ENCODE measurements at places on chromosomes 4 and X.
A peak's percentile ranks its signal among the peaks of the same experiment; 100 is the strongest.

DNA sequence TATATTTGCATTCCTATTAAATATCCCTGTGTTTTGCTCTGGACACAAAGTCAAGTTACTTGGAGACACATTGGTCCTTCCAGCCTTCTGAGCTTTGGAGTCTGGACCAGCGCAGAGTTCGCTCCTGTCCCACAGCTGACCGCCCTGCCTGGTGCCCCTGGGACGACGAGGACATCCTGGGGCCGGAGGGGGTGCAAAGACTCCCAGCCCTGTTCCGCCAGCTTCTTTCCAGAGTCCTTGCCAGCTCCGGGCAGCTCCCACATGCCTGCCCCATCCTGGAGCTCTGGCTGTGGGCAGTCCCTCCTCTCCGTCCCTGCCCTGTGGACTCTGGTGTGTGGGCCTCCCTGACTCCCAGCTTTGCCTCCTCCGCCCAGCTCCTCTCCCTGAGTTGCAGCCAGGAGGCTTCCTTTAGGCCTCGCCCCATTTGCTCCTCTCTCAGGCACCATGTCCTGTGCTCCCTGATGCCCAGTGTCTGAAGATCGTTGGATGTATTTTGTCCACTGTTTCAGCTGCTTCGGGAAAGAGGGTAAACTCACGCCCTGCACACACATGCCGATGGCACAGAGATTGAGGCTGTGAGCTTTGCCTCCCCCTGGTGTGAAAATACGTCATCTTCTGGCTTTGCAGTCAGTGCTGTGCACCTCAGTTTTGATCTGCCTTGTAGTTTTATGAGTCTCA lies 4.9 kb upstream of the PCGF3 start:
- DNase-seq: no peak

GRCh38 chr4:24265989-24266388 lies 318.4 kb downstream of the DHX15 start:
- DNase-seq: no peak

GRCh38 chr4:36024901-36025660 lies 219.2 kb downstream of the ARAP2 start:
- no peak for DNase-seq

GRCh38 chr4:78625073-78625472 lies 73.5 kb downstream of the ANXA3 start:
- DNase-seq: no peak

- no peak for DNase-seq
These were observed 216.6 kb downstream of the SHROOM3 start for GRCh38 chr4:76651616-76652015.

DNA sequence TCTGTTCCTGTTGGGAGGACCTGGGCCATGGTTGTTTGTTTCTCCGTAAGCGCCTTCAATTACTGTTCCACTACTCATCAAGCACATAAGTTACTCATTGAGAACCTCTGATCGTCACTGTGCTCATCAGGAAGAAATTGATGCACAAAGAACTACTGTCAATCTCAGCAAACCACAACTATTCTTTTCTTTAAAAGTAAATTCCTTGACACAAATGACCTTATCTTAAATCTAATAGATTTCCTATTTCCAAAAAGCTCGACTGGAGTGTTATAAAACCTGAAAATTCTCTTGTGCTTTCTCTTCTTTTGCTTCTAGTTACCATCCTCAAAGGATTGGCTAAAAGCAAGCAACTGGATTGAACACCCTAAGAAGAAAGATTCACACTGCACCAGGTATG lies at the start of gene MUC7:
TSS of gene MUC7 (plus strand) at position 301 of the 400 bp plus-strand sequence. CDS start 1,825 bp downstream, outside the sequence.
- DNase-seq: no peak

GRCh38 chr4:99960648-99961047 lies 10.6 kb upstream of the H2AZ1 start:
- DNase-seq: no peak

DNA sequence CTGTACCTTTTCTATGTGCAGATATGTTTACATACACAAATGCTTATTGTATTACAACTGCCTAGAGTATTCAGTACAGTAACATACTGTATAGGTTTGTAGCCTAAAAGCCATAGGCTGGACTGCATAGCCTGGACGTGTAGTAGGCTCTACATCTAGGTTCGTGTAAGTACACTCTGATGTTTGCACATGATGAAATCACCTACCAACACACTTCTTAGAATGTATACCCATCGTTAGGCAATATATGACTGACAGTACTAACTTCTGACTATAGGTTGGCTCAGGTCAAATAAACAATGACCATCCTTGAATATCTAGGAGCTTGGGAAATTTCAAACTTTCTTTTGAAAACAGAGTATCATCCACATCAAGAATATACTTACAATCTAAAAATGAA lies 139.0 kb downstream of the CORIN start:
- DNase-seq: no peak

DNA sequence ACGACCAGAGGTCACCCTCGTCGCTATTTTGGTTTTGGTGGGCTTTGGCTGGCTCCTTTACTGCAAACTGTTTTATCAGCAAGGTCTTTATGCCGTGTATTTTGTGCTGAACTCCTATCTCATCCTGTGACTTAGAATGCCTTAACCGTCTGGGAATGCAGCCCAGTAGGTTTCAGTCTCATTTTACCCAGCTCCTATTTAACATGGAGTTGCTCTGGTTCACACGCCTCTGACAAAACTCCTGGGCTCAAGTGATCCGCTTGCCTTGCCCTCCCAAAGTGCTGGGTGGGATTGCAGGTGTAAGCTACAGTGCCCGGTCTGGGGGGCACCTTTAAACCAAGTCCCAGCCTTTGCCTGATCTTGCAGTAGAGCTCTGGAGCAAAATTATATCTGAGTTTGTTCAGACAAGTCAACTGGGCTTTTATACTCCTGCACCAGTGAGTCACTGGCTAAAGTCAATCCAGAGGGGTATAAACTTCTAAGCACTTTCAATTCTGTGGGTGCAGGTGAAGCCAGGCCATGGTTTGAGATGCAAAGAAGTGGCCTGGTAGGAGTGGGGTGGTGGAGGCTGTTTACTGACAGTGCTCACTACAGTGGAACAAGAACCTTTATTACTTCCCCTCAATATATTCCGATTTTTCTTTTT lies 50.2 kb downstream of the MGST2 start:
- no peak for DNase-seq

GRCh38 chrX:100650841-100651240 lies 6.8 kb downstream of the SRPX2 start:
- DNase-seq: no peak

DNA sequence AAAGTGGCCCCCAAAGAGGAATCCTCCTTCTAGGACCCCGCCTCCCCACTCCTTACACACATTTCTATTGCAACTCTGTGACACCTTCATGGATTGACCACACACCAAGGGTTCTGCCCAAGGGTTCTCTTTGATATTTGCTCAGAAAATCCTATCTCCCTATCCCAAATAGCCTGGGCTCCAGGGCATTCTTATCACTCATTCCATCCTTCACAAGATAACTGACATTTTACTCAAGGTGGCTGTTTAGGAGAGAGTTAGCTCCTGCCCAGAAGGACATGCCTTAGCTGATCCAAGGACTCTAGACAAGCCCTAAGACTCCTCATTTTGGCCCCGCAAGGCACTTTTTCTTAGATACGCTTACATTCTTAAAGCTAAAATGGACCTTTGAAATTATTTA lies 47.4 kb downstream of the ATXN3L start:
- DNase-seq: no peak

DNA sequence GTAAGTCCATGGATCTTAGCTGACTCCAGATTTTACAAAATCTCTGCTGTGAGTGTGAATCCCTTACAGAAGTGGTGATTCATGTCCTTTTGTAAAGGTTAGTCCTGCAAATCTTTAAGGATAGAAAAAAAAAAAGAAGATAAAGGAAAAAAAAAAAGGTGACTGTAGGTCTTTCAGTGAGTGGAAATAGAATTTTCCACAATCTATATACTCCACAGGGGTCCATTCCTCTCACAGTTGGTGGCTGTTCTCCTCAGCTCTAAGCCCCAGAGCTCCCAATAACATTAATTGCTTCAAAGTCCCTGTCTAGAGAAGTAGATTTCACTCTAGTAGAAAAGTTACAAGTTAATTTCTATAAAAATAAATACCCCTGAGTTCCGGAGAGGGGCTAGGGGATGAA lies 189.1 kb downstream of the NDST4 start:
- DNase-seq: no peak

GRCh38 chr4:152394791-152395190 lies 141.1 kb downstream of the FBXW7 start:
- DNase-seq: no peak

DNA sequence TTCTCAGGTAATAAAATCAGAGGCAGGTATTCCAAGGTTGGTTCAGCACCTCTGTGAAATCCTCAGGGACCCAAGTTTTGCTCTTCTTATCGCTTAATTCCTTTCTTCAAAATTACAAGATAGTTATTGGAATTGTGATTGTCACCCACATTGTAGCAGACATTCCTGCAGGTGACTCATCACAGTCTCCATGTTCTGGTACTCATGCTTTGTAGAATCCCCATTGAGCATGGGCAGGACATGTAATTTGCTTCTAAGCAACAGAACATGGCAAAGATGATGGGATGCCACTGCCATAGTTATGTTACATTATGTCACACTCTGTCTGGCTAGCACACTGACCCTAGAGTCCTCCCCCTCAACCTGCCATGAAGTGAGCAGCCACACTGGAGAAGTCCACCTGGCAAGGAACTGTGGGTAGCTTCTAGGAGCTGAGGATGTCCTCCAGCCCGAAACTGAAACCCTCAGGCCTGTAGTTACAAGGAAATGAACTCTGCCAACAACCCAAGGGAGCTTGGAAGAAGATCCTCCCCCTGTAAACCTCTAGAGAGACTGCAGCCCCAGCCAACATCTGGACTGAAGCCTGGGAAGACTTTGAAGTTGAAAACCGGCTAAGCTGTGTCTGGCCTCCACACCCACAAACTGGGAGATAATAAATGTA lies 58.3 kb upstream of the GUCY1A1 start:
- no peak for DNase-seq

DNA sequence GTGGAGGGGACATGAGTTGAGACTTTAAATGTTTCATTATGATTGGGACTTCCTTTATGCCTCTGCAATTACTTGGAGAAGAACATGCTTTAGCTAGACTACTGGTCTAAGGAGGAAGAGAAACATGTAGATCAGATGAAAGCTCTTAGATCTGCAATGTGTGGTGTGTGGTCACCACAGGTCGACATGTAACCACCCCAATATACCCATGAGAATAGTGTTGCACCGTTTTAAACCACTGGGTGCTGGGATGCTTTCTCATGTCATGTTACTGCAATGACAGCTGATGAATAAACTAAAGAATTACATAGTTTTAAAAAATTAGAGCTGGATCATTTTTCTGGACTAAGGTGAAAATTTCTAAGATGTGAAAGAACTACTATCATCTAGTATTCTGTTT lies 1039.7 kb downstream of the RAPGEF2 start:
- DNase-seq: no peak

- no peak for DNase-seq
These were observed 115.6 kb upstream of the NALF2 start for GRCh38 chrX:69388526-69388925.

DNA sequence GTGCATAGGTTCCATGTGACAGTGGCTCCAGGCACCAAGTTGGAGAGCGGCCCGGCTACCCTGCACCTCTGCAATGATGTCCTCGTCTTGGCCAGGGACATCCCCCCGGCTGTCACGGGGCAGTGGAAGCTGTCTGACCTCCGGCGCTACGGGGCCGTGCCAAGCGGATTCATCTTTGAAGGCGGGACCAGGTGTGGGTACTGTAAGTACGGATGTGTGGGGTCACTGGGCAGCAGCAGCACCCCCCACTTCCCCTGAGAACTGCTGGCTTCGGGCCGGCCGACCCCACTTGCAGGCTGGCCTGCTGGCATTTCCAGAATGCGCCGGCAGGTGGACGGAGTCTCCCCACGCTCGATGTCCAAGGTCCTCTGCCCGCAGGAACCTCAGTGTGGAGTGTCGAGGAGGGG lies 13.2 kb downstream of the DOK7 start:
- no peak for DNase-seq

DNA sequence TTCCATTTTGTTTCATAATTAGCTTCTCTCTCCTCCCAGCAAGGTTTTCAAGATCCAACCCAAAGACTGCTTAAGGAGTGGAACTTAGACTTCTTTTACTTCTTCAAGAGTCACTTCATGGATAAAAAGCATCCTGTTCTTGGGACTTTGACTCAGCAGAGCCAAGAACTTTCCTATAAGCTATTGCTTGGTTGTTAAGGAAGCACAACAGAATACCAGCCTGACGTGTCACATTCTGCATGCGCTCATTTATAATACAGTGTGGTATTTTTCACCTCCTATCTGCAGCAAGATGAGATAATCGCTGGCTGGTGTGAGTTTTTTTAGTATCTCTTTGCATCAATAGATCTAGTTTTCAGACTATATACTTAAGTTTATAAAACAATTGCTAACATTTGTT lies 152.1 kb downstream of the PALLD start:
- DNase-seq: no peak

- DNase-seq: no peak
These were observed 70.9 kb upstream of the FAT4 start for GRCh38 chr4:125243789-125244397.

- DNase-seq: peak; percentile 1
These were observed 43.2 kb upstream of the TMSB15B start for GRCh38 chrX:103919270-103919637.

DNA sequence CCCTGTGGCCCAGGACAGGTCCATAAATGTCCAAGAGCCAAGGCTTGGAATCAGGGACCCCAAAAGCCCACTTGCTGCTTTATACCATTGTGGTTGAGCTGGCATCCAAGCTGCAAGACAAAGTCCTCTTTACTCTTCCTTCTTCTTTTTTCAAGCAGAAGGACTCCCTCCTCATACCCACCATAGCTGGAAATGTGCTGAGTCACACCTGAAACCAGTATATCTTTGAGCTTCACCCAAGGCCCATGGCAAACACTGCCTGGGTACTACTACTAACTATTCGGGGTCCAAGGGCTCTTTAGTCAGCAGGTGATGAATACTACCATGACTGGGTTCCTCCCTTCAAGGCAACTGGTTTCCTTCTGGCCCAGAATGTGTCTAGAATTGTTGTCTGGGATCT lies 37.3 kb upstream of the NMU start:
- DNase-seq: no peak

DNA sequence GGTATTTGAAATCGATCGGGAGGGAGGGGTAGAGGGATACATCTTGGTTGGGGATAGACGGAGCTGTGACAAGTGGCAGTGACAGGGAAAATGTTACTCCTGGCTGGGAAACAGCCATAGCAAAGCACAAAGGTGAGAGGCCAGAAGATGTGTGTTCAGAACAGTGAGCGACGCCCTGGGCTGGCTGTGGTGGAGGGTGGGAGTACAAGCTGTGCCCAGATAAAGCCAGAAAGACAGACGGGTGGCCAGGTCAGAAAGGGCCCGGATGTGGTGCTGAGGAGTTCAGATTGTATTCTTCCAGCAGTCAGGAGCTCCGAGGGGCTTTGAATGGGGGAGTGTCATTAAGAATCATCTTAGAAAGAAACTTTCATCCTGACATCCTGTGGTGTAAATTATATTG lies 27.9 kb downstream of the CCDC149 start:
- DNase-seq: no peak

- no peak for DNase-seq
These were observed 79.8 kb upstream of the OGT start for GRCh38 chrX:71453056-71453455.
